ENCODE measurements at places on chromosomes 2 and 18. TPM values are rescaled to one million over a fixed set of nuclear protein-coding genes. Genes with fewer than 3 reads are reported as not detected.

CDCA7 gene
- 0.13 TPM for polyA plus RNA-seq

PRKAG3 gene
- not detected for polyA plus RNA-seq

GPR17 gene
- not detected for polyA plus RNA-seq

B3GNT7 gene
- polyA plus RNA-seq, result 0.06 TPM

DUSP2 gene
- polyA plus RNA-seq, result 60.7 TPM

HRH4 gene
- polyA plus RNA-seq, result 0.29 TPM

GRCh38 chr2:6043238-6043637 lies 351.1 kb downstream of the SOX11 start:
- no peak for DNase-seq

DNA sequence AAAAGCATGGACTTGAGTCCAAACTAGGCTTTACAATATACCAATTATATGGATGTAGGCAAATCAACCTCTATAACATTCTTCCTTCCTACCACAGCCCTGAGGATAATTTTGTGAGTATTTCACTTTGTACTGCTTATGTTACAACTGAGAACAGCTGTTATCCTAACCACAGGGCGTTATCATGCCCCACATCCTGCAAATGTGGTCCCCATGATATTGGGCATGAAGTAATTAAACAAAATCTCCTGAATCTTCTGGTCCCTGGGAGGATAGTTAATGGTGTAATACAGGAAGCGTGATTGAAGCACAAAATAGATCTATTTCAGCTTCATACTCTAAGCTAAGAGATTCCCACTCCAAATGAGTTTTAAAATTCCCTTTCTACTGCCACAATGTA lies 223.6 kb downstream of the CDH20 start:
- no peak for DNase-seq

DNA sequence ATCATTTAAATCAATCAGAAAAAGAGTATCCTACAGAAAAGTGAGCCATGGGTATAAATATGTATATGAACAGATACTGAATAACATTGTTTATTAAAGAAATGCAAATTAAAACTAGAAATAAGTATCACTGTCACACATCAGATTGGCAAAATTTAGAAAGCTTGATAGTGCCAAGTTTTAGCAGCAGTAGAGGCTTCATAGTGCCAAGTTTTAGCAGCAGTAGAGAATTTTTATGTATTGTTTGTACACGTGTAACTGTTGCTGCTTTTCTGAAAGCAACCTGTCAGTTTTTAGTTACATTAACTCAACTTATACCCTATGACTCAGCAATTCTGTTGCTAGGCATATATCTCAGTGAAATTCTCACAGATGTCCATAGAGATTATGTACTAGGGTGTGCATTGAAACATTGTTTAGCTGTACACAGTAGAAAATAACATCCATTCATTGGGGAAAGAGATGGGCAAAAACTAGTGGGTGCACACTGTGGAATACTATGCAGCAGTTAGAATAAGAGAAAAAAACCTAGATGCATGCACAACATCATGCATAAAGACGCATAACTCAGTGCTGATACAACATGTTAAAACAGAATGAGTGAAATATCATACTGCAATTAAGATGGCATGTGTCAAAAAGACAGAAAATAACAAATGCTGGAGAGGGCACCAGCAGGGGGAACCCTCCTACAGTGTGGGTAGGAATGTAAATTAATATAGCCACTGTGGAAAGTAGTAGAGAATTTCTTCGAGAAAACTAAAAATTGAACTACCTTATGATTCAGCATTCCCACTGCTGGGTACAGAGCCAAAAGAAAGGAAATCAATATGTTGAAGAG lies 294.5 kb upstream of the NT5C1B start:
- no peak for DNase-seq

GRCh38 chr2:177914247-177914646 lies 158.3 kb downstream of the PDE11A start:
- DNase-seq, result no peak

DNA sequence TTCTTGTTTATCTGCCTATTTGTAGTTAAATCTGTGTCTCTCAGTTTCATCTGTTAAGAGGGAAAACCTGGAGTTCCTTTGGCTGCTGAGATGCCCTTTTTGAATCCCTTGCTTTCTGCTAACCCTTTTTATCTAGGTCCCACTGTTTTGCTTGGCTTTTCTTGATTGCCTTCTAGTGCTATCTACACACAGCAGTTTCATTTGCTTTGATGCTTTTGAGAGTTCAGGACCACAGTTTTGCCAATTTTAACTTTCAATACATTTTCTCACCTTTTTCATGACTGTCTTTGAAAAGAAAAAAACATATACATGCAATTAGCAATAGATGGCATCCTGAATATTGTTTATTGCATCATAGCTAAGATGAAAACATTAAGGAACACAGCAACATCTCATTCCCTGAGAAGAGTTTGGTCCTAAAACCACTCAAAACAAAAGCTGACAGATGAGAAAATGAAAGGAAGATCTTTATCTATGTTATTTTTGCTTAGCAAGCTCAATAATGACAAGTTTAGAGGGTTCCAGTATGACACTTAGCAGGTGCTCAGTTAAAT lies 241.4 kb upstream of the MEX3C start:
- no peak for DNase-seq

- DNase-seq, result no peak
Measured at GRCh38 chr2:85794491-85795121, 40.8 kb downstream of the ATOH8 start.

GRCh38 chr2:171247741-171248662 lies 87.3 kb upstream of the TLK1 start:
- peak; percentile 78 for DNase-seq

DNA sequence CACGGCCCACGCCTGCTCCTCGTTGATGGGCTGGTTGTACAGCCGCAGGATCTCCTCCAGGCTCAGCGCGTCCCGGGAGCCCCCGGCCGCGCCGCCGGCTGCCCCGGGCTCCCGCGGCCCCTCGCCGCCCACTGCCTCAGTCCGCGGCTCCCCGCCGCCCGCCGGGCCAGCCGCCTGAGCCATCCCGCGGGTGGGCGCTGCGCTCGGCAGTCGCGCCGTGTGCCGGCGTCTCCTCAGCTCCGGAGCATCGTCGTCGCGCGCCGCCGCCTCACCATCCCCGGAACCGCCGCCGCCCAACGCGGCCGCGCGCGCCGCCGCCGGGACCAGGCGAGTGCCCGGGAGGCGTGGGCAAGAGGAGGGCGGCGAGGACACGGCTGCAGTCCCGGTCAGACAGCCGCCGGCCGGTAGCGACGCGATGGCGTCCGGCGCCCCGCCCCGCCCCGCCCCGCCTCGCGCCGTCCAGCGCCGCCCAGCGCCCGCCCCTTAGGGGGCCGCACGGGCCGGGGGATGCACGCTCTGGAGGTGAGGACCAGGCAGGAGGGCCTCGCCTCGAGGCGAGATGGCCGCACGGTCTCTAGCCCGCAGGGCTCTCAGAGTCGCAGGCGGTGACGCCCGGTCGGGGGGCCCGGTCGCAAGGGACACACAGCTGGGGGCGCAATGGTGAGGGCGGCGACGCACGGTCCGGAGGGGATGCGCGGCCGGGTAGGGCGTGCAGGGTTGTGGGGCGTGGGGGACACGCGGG lies at the start of gene SPIRE1:
SPIRE1 (minus strand) TSS at position 424 of the 742 bp plus-strand sequence; CDS start at position 183, 241 bp downstream.
- peak; percentile 42 for DNase-seq

DNA sequence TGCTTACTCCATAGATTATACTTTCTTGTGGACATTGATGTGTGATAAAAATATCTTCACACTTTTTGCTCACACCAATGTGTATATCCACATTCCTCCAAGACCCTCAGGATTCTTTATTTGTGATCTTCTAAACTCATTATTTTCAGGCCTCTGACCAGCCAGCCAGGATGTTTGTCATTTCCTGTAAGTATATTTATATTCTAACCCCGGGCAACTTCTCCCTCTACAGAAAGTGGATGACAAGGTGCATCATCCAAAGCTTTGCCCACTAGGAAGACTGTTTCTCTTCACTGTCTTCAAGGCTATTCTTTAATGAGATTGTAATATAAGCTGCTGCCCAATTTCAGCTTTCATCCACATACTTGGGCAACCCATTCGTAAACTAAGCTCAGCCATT lies 3.6 kb upstream of the CWC22 start:
- DNase-seq, result no peak

DNA sequence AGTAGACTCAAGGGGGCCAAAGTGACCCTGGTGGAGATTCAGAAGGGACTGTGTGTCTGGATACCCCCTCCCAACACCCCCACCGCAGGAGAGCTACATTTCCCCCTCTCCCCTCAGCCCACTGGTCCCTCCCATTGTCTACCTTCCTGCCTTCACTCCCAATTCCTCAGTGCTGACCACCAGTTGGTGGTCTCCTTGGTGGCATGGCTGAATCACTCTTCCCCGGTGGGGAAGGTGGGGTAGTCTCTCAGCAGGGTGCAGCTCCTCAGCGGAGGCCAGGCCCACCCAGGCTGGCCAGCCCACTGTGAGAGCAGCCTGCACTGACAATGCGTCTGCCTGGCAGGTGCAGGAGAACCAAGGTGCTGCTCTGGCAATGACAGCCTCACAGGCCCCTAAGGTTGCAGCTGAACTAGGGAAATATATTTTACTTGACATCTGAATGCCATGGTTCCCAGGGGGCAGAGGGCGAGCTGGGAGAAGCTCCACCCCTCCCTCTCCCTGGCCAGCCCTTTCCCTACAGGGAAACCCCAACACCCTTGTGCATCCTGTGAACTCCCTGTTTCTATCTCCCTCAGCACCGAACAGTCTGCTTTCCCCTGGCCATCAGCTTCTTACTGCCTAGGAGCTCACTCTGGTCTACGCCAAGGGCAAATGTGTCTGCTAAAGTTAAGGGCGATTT lies 62.6 kb upstream of the PAX8 start:
- no peak for DNase-seq

DNA sequence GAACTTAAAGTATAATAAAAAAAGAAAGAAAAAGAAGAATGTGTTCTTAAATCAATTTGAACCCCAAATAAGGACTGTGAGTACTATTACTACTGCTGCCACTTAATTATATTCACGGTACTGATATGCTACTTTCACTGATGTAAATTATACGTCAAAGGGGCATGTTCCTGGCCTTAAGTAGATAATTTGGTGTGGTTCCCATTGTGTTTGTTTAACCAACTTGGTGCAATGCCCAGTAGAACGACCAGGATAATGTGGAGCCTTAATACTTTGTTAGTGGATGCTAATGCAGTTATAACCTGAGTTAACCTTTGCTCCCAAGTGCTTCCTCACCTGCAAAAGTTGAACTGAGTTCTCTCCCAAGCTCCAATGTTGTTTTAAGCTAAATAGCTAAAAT lies 142.0 kb downstream of the NR4A2 start:
- no peak for DNase-seq

GRCh38 chr2:126657148-126657635 lies 1.2 kb downstream of the GYPC start:
- peak; percentile 72 for DNase-seq

GRCh38 chr2:85611217-85611704 lies 605 bp downstream of the C2orf68 start:
- DNase-seq, result no peak

DNA sequence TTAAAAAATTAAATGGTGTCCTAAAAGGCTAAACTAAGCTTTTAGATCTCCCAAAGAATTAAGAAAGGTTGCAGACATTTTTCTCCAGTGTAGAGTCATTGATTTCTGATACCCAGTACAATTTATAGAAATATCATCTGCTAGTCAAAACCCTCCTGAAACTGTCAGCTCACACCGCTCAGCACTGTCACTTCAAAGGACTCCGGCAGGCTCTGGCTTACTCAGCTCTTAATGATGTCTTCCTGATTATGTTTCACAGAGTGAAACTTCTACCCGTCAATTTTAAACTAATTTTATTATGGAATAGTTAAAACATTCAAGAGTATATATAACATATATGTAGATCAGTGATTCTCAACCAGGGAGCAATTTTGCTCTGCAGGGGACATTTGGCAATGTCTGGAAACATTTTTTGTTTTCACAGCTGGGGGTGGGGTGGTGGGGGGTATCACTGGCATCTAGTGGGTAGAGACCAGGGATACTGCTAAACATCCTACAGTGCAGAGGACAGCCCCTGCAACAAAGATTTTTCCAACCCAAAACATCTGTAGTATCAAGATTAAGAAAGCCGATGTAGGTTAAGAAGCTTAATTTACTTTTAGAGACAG lies 31.6 kb downstream of the CDK15 start:
- DNase-seq, result no peak

DNA sequence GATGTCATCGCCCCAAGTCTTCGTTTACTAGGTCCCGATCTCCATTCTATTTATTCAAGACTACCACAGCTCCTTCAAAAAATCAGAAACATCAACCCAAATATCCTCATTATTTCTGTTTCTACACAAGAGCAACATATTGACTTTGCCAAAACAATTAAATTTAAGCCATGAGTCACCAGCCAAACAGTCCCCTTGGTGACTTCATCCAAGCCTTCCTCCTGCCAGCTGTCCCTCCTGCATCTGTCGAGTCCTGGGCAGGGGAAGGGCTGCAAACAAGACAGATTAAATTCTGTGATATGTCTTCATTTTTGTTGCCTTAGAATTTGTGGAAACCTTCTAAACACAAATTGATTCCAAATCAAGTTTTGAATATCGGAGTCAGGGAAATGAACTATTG lies 110.3 kb downstream of the SP3 start:
- DNase-seq, result no peak

- DNase-seq, result no peak
Measured at GRCh38 chr18:43934322-43934721, 657.0 kb upstream of the SYT4 start.

GRCh38 chr2:111046670-111047069 lies 74.0 kb upstream of the BCL2L11 start:
- DNase-seq, result no peak

GRCh38 chr2:51990684-51991083 lies 958.8 kb upstream of the NRXN1 start:
- no peak for DNase-seq

- DNase-seq, result no peak
Measured at GRCh38 chr18:8379187-8379941, 229.9 kb upstream of the RAB12 start.

DNA sequence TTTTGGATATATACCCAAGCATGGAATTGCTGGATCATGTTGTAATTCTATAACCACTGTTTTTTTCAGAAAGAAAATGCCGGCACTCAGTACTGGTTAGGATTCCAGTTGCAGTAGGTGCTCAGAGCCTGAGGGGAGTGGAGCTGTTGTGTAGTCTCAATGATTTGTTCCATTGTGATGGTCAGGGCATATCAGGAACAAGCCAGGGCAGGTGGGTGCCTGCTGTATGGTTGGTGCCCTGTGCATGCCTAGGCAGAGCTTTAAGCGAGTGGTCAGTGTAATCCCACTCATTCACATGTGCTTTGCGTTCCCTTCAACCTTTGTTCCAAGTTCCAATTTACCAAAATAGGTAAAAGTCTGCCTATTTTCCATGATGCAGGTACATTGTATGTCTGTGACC lies 100.9 kb downstream of the FHOD3 start:
- no peak for DNase-seq

DNA sequence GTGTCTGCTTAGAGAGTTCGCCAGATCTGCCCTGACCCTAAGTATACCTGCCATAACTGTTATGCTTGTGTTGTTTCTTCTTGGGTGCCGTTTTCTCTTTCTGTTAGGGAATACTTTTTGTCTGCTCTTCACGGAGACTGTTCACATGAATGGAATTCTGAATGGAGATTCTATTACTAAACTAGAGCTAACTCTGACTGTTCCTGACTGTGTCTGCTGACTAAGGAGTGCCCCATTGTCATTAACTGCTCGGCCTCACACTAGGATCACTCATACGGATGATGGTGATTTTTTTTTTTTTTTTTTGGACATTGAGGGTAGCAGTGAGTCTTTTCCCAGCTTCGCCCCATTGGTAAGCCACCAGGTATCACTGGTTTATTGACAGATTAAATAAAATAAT lies 104.8 kb upstream of the SLC8A1 start:
- no peak for DNase-seq

GRCh38 chr2:3334392-3335345 lies 42.9 kb downstream of the EIPR1 start:
- DNase-seq, result no peak

GRCh38 chr2:46252891-46253659 lies 44.1 kb upstream of the EPAS1 start:
- no peak for DNase-seq

- DNase-seq, result no peak
Measured at GRCh38 chr18:27685807-27686412, 491.0 kb downstream of the CDH2 start.

All from naive thymus-derived CD8-positive, alpha-beta T cell (primary cell).